ENCODE measurements at places on chromosomes 1 and 21.

DNA sequence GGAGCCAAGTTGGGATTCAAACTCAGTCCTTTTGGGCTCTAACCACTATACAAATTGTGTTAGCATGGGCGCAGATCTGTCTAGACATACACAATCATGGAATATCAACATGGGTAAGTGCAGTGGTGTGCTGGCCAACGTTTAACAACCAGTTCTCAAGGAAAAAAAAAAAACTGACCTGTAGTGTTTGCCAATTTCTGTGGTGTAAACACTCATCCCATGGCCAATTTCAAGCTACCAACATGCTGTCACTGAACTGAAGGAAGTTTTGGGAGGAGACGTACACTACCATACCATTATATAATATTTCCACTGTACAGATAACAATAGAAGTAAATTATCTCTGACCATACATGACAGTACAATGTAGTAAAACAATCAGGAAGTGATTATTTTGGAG is 3.2 kb downstream of the TCEA3 start:
- no peak for DNase-seq
- H3K4me3 ChIP-seq: no peak overlapping the region
- H3K36me3 ChIP-seq: peaks cover 2% of the 10 kb centered on the region
- H3K27me3 ChIP-seq: peaks cover 16% of the 10 kb centered on the region

GRCh38 chr1:164660412-164660772 is 101.4 kb downstream of the PBX1 start:
- H3K27me3 ChIP-seq: no peaks in the 10 kb centered on the region
- DNase-seq: peak; percentile 11
- no peaks in the 10 kb centered on the region for H3K36me3 ChIP-seq
- no peak overlapping the region for H3K4me3 ChIP-seq
- H3K4me1 ChIP-seq: no peaks in the 10 kb centered on the region
- H3K27ac ChIP-seq: no peak overlapping the region

GRCh38 chr21:46055863-46056281 is 42.0 kb upstream of the COL6A2 start:
- DNase-seq: no peak
- peaks cover 42% of the 10 kb centered on the region for H3K4me1 ChIP-seq
- H3K36me3 ChIP-seq: peaks cover 4% of the 10 kb centered on the region
- H3K4me3 ChIP-seq: no peak overlapping the region
- H3K27ac ChIP-seq: no peak overlapping the region

- H3K27me3 ChIP-seq: no peaks in the 10 kb centered on the region
- no peaks in the 10 kb centered on the region for H3K36me3 ChIP-seq
- no peak for DNase-seq
- no peak overlapping the region for H3K4me3 ChIP-seq
- no peaks in the 10 kb centered on the region for H3K4me1 ChIP-seq
Observed at GRCh38 chr1:57464756-57465155, 40.9 kb upstream of the DAB1 start.

DNA sequence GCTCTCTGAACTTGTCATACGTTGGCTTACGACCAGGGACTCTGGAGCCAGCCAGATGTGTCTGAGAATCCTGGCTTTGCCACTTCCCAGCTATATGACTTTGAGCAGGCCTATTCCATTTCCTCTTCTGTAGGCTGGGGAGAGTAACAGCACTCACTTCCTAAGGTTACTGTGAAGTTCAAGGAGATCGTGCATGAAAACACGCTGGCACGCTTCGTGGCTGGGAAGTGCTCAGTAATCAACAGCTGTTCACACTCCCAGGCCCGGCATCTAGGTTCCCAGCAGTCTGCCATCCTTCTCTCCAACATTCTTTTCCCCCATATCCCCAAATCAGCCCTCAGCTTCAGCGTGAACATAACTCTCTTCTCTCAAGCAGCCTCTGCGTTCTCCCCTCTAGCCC is 2.0 kb downstream of the ASCL5 start:
- H3K27me3 ChIP-seq: peaks cover 8% of the 10 kb centered on the region
- no peak overlapping the region for H3K27ac ChIP-seq
- H3K36me3 ChIP-seq: no peaks in the 10 kb centered on the region
- DNase-seq: no peak
- no peaks in the 10 kb centered on the region for H3K4me1 ChIP-seq

DNA sequence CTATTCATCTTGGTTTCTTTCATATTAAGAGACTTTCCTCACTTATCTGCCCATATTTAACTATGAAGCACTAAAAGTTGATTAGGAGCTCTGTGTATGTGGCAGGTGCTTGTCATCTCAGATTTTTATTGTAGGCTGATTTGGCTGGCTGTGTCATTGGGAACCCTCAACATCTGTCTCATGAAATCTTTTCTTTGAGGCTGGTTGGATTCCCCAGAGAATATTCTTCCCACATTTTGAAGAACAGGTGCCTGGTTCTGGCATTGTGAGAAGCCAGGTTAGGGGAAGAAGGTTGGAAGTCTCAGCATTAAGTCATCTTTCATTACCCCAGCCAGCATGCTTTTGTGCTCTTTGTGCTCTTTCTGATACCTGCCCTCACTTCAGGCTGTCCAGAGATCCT is 37.1 kb downstream of the EEIG2 start:
- H3K27ac ChIP-seq: no peak overlapping the region
- H3K4me1 ChIP-seq: peaks cover 6% of the 10 kb centered on the region
- no peak overlapping the region for H3K4me3 ChIP-seq
- no peaks in the 10 kb centered on the region for H3K27me3 ChIP-seq
- no peaks in the 10 kb centered on the region for H3K36me3 ChIP-seq

DNA sequence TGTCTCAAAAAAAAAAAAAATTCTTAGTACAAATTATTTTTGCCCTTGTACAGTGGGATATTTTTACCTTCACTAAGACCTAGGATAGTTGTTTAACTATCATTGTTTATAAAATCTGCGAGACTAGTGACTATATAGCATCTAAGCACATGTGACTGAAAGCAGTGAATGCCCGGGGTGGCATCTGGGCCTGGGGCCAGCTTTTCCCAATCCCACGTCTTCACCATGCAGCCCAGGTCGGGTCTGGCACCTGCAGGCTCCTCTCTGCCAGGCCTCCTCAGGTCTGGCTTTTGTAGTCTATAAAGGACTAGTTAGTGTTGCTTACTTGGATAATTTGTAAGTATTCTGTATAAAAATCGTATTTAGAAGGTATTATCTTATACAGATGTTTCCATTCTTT is 40.8 kb downstream of the CBS start:
- H3K36me3 ChIP-seq: peaks cover 2% of the 10 kb centered on the region
- no peaks in the 10 kb centered on the region for H3K4me1 ChIP-seq
- no peak for DNase-seq
- no peak overlapping the region for H3K27ac ChIP-seq
- no peak overlapping the region for H3K4me3 ChIP-seq
- H3K27me3 ChIP-seq: no peaks in the 10 kb centered on the region

DNA sequence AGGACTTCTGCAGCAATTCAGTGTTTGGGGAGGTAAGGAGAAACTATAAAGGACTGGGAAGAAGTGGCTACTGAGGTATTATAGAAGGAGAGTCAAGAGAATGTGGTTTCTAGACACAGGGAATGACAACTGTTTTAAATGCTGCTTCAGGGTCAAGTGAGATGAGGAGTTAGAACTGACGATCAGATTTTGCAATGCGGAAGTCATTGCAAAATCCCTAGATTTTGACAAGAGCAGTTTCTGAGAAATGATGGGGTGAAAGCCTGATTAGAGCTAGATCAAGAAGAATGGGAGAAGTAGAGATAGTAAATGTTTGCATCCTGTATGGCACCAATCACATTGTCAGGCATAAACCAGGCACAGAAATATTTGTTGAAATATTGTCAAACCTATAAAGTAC is 4.7 kb upstream of the TSNAX start:
- H3K36me3 ChIP-seq: no peaks in the 10 kb centered on the region
- no peak overlapping the region for H3K4me3 ChIP-seq
- H3K4me1 ChIP-seq: peaks cover 20% of the 10 kb centered on the region
- H3K27ac ChIP-seq: no peak overlapping the region

- peaks cover 28% of the 10 kb centered on the region for H3K4me1 ChIP-seq
- H3K27me3 ChIP-seq: no peaks in the 10 kb centered on the region
- no peak for DNase-seq
- no peak overlapping the region for H3K4me3 ChIP-seq
Observed at GRCh38 chr1:43327549-43328292, 9.9 kb upstream of the MPL start.

DNA sequence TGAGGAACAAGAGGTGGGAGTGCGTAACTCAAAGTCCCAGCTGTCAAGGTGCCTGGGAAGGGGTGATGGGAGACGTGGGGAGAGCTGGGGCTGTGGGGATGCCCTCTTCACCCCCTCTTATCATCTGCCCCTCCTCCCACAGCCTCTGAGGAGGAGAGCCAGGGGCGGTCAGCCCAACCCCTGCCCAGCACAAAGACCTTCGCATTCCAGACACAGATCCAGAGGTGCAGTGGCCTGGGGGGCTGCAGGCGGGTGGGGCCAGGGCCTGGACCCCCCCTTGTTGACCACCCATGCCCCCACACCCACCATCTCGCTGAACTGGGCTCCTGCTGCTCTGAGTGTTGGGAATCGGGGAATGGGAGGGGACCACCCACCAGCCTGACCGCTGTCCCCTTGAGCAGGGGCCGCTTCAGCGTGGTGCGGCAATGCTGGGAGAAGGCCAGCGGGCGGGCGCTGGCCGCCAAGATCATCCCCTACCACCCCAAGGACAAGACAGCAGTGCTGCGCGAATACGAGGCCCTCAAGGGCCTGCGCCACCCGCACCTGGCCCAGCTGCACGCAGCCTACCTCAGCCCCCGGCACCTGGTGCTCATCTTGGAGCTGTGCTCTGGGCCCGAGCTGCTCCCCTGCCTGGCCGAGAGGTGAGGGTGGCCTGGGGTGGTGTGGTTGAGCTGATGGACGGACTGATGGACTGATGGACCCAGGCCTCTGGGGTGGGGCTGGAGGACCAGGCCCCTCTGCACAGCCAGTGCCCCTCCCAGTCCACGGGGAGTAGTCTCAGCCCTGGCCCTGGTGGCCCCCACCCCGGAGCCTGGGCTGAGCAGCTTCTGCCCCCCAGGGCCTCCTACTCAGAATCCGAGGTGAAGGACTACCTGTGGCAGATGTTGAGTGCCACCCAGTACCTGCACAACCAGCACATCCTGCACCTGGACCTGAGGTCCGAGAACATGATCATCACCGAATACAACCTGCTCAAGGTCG is 29.7 kb downstream of the TRIM11 start:
- no peak for DNase-seq
- H3K27ac ChIP-seq: no peak overlapping the region
- H3K27me3 ChIP-seq: peaks cover 25% of the 10 kb centered on the region
- no peaks in the 10 kb centered on the region for H3K36me3 ChIP-seq
- no peak overlapping the region for H3K4me3 ChIP-seq
- H3K4me1 ChIP-seq: peaks cover 8% of the 10 kb centered on the region

- H3K36me3 ChIP-seq: no peaks in the 10 kb centered on the region
- H3K4me3 ChIP-seq: no peak overlapping the region
- peaks cover 7% of the 10 kb centered on the region for H3K4me1 ChIP-seq
Observed at GRCh38 chr21:29429218-29429617, 130.5 kb downstream of the BACH1 start.

DNA sequence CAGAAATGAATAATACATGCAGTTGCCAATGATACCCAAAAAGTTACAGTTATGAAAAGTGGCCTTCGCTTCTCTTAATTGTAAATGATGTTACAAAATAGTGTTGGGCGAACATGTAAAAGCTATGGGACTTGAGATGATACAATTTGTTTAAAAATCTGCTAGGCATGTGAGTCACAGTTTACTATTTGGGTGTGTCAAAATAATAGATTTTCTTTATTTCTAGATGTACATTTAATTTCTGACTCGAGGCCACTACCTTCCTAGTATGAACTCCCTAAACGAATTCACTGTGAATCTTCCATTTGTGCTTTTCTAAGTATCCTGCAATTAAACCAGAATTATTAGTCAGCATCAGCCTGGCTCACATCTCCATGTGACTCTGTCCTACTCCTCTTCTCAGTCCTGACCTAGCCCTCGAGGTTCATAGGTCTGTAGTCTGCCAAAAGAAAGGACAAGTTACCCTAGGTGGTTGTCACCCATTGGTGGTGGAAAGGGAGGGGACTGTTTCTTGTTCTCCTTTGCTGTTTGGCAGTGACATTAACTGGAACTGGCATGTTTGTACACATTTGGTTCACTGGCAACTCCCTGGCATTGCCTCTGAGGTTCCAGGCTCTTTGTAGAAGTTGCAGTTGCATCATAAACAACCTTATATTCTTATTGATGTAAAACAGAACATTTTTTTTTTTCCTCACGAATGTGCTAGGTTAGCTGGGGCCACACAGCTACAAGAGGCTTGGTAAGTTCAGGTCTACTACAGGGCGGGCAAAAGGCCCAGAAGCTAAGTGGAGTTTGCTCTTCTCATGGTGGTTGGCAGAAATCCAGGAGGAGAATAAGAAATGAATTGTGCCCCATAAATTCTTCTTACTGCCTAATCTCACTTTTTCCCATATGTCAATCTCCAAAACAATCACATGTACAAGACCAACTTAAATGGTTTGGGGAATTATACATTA is 746.5 kb upstream of the ADAMTS5 start:
- no peak overlapping the region for H3K27ac ChIP-seq
- no peak for DNase-seq
- no peaks in the 10 kb centered on the region for H3K27me3 ChIP-seq
- H3K4me1 ChIP-seq: no peaks in the 10 kb centered on the region
- H3K4me3 ChIP-seq: no peak overlapping the region

GRCh38 chr21:21163904-21164303 is 165.7 kb downstream of the NCAM2 start:
- H3K4me1 ChIP-seq: no peaks in the 10 kb centered on the region
- no peaks in the 10 kb centered on the region for H3K27me3 ChIP-seq
- H3K4me3 ChIP-seq: no peak overlapping the region
- H3K27ac ChIP-seq: no peak overlapping the region

DNA sequence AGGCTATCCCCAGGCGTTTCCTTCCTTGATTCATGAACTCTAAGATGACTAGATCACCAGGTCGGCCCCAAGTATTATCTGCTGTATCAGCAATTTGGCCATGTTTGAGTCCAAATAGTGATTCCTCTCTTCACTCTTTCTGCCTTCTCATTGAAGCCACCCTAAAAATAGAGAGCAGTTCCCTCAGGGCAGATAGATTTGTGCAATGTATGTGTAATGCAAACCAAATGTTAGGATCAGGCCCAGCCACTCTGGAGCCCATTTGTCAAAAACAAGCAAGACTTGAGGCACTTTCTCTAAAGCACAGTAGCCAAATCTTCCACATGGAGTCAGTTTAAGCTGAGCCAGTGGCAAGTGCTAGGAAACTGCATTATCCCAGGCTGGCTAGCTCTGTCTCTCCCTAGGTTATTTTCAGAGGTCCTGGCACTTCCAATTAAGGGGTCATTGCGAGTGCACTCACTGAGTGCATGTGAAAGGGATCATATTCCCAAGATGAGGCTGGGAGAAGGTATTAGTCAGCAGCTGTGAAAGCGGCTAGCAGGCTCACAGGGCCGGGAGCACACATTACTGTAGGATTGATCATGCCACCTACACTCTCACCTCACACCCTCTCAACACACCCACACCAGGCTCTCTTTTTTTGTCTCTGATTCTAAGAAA is 97.9 kb upstream of the RAB3GAP2 start:
- peaks cover 31% of the 10 kb centered on the region for H3K27me3 ChIP-seq
- H3K27ac ChIP-seq: no peak overlapping the region
- H3K36me3 ChIP-seq: no peaks in the 10 kb centered on the region
- no peaks in the 10 kb centered on the region for H3K4me1 ChIP-seq
- DNase-seq: no peak

- no peaks in the 10 kb centered on the region for H3K27me3 ChIP-seq
- no peak for DNase-seq
- peaks cover 12% of the 10 kb centered on the region for H3K4me1 ChIP-seq
- H3K36me3 ChIP-seq: no peaks in the 10 kb centered on the region
Observed at GRCh38 chr1:55055951-55056631, 16.7 kb downstream of the PCSK9 start.
